ENCODE measurements at places on chromosomes 1 and 21. TPM values are rescaled to one million over a fixed set of nuclear protein-coding genes. Genes with fewer than 3 reads are reported as not detected.

TMEM81 gene
- 3.6 TPM for total RNA-seq

S100A9 gene
- total RNA-seq: not detected

SLC30A2 gene
- total RNA-seq: not detected

FCRLB gene
- not detected for total RNA-seq

DESI2 gene
- 33.1 TPM for total RNA-seq

BNIPL gene
- 0.85 TPM for total RNA-seq

VWA5B1 gene
- not detected for total RNA-seq

RIMKLA gene
- total RNA-seq: 5.5 TPM

CCDC190 gene
- total RNA-seq: not detected

OR2L13 gene
- not detected for total RNA-seq

CHML gene
- total RNA-seq: 19.5 TPM

COL16A1 gene
- not detected for total RNA-seq

TMEM125 gene
- total RNA-seq: not detected

FCRL2 gene
- not detected for total RNA-seq

RO60 gene
- 70.9 TPM for total RNA-seq

BCAN gene
- total RNA-seq: not detected

PRDX1 gene
- total RNA-seq: 682 TPM

CDC42BPA gene
- 1.2 TPM for total RNA-seq

HSPG2 gene
- 6.3 TPM for total RNA-seq

DMBX1 gene
- total RNA-seq: not detected

C1QC gene
- total RNA-seq: not detected

NFIA gene
- 0.63 TPM for total RNA-seq

KLF17 gene
- not detected for total RNA-seq

PDE9A gene
- 13.1 TPM for total RNA-seq

MYOG gene
- total RNA-seq: not detected

Data from activated CD4-positive, alpha-beta T cell treated with anti-CD3 and anti-CD28 coated beads, Interleukin-2, amount 10 ng/mL, durations not matched to agents 24 days and 14 days (primary cell).